ENCODE measurements at places on chromosomes 12 and 14.

DNA sequence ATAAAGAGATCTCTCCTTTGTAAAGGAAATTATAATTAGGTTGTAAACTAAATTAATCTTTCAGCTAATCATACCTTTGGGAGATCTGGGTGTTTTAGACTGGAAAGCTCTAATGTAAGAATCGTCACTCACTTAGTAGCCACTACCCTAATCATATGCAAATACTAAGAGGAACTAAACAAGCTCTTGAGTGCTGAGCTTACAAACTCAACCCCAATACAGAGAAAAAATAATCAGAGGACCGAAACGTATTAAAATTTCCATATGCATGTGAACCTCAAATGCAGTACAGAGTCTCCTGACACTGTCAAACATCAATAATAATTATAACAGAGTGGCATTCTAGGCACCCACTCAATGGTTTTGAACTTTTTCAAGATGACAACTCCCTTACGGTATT is 235.3 kb upstream of the FOXN3 start:
- DNase-seq: no peak

- peak; percentile 74 for DNase-seq
Observed at GRCh38 chr14:61321385-61322010, at the start of gene PRKCH. Gene PRKCH (plus strand): TSS chr14:61321579. CDS start chr14:61322102, 523 bp downstream.

DNA sequence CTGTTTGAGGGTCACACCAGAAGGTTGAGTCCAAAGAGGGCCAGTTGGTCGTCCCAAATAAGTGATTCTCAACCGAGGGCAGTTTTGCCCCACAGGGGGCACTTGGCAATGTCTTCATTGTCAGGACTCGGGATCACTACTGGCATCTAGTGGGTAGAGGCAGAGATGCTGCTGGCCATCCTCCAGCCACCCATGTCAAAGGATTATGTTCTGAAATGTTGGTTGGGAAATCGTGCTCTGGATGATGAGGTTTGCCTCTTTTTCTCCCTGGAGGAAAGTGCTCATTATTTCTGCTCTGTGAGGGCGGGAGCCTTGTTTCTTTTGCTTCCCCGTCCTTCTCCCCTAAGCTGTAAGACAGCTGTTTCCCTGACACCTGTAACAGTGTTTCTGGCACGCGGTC is 3.6 kb downstream of the ZNF839 start:
- no peak for DNase-seq

DNA sequence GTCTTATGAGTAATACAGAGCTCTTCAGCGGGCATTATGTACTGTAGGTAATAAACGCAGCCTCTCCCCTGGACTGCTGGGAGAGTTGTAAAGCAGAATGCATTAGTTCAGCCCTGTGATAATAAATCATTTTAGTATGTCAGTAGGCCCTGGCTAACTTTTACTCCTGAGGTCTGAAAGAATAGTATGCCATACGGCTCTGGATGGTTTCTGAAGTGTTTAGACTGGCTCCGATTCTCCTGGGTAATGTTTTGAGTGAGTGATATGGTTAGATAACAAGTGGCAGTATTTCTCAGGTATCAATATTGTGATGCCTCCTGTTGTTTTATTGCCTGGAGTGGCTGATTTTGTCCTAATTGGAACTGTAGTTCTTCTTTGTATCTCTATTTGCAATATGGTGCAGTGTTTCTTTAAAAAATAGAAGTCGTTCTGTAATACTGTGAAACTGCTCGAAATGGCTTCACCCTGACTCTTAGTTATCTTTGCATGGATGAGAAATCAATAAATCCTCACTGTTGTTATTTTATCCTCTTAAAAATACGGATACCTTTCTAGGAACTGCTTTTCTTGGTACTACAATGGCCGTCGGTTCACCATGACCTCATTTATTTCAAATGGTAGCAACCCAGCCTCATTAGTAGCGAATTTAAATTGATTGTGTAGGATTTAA is 100.2 kb downstream of the PDZRN4 start:
- DNase-seq: no peak

DNA sequence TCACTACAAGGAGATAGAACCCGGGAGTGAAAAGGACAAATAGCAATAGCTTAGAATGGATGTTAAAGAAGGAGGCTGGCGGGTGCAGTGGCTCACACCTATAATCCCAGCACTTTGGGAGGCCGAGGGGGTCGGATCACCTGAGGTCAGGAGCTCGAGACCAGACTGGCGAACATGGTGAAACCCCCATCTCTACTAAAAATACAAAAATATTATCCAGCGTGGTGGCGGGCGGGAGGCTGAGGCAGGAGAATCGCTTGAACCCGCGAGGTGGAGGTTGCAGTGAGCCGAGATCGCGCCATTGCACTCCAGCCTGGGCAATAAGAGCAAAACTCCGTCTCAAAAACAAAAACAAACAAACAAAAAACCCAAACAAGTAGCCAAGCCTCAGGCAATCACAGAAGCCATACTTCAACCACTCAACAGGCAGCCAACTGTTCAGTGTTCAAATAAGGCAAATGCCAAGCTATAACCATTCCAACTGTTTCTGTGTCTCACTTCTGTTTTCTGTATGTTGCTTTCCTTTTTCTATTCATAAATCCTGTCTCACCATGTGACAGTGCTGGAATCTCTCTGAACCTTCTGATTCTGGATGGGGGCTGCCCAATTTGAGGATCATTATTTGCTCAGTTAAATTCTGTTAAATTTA is 3.9 kb upstream of the SPTLC2 start:
- DNase-seq: no peak

DNA sequence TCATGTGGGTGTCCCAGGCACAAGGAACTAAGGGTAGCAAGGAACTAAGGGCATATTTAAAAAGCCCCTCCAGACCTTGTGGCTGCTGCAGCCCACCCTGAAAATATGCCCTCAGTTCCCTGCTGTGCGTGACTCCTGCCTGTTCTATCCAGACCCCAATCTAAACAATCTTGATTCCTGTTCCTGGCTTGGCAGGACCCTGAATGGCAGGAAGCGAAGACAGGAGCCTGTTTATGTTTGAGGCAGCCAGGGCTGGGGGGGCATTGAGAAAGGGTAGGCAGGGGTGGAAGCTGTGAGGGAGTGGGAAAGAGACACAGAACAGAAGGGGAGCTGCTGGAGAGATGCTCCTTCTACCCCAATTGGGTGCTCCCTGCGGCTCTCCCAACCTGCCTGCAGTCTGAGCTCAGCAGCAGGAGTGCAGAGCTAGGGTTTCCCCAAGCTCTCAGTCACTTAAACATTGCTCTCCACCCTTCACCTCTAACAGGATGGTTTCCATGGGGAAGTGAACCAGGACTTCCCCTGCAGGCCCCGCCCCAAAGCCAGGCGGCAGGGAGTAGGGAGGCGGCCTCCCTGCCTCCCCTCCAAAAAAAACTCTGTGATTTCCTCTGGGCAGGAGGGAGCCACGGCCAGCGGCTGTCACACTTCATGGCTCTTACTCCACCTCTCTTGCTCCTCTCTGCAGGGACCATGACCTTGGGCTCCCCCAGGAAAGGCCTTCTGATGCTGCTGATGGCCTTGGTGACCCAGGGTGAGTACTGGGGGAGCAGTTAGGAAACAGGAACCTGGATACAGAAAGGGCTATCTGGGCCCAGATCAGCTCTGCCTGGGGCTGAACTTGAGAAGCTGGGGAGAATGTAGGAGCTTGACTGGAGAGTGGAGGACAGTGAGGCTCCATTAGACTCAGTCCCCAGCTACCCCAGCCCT is 4.7 kb downstream of the ACVRL1 start:
- no peak for DNase-seq

GRCh38 chr12:54409267-54409666 is 9.8 kb downstream of the ITGA5 start:
- no peak for DNase-seq

- DNase-seq: no peak
Observed at GRCh38 chr12:112191840-112192321, 66.5 kb downstream of the TRAFD1 start.

DNA sequence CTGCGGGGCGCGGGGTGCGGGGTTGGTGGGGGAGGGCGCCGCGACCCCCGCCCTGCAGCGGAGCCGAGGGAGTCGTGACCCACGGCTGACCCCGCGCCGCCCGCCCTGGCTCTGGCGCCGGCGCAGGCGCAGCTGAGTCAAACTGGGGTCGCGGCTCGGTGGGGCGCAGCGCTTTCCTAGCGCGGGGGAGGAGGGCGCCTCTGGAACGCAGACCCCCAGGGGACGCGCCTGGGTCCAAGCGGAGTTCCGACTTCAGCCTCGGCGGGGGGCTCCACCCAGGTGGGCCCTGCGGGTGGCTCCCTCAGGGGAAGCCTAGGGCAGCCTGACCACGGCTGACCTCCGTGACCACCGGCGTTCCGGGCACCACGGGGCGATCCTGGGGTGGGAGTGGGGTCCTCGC is 467 bp upstream of the ANHX start:
- no peak for DNase-seq

- DNase-seq: no peak
Observed at GRCh38 chr12:91743280-91743679, 402.4 kb downstream of the BTG1 start.

DNA sequence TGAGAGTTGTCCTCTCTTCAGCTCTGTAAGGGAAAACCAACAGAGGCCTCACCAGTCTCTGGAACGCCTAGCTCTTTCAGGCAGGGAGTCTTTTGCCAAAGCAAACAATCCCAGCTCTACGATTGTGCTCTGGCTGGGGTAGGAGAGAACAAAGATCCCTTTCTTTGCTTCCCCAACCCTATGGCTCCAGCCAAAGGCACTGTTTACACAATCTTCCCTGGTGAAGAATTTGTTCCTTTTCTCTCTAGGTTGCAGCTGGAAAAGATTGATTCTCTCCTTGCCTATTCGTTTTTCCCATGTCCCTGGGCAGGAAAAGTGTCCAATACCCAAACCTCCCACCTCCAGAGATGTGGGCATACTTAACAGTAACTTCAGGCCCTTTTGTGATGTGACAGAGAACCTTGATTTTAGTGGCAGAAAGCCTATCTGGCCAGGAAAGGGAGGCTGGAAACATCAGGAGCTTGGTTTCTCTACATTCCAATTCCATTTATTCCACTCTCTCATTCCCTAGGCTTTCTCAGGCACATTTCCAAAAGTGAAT is 16.8 kb downstream of the ATP5MC2 start:
- DNase-seq: no peak

- DNase-seq: no peak
Observed at GRCh38 chr12:666766-667308, 3.6 kb upstream of the NINJ2 start.

- no peak for DNase-seq
Observed at GRCh38 chr14:68492381-68493151, 300.3 kb downstream of the ZFP36L1 start.

GRCh38 chr12:132407451-132407961 is 78.1 kb upstream of the GALNT9 start:
- no peak for DNase-seq

- no peak for DNase-seq
Observed at GRCh38 chr12:40378691-40379090, 153.9 kb downstream of the LRRK2 start.

DNA sequence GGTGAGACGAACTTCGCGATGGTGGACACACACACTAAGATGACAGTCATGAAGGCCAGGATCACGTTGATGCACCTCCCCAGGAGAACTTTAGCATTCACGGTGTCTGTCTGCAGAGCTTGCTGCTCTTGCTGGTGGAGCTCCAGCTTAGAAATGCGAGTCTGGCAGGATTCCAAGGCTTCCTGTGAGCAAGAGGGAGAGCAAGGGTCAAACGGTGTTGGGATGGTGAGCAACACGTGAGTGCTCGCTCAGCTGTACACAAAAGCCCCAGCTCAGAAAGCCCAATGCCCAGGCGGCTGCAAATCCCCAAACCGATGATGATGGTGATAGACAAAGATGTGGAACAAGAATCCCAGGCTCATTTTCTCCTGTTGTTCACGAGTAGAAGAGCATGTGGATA is 78.8 kb downstream of the TMCC3 start:
- no peak for DNase-seq

- no peak for DNase-seq
Observed at GRCh38 chr12:14249368-14249767, 116.1 kb upstream of the ATF7IP start.

GRCh38 chr14:97848317-97848980 is 1051.3 kb downstream of the VRK1 start:
- DNase-seq: no peak

GRCh38 chr12:84803661-84804060 is 108.9 kb downstream of the SLC6A15 start:
- DNase-seq: no peak

DNA sequence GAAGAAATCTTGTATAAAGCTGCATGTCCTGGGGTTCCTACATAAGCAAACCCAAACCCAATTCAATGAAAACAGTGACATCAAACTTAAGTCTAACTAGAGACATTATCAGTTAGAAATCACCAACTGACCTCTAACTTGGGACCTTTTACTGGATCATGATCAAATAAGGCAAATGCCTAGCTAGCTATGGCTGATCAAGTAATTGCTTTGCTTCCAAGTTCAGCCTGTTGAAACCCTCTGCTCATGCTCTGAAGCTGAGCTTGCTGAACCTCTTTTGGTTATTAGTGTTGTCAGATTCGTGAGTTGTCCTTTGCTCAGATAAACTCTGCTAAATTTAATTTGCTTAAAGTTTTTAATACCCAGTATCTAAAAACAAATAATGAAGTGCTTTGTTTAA is 28.9 kb downstream of the ZDHHC17 start:
- no peak for DNase-seq

DNA sequence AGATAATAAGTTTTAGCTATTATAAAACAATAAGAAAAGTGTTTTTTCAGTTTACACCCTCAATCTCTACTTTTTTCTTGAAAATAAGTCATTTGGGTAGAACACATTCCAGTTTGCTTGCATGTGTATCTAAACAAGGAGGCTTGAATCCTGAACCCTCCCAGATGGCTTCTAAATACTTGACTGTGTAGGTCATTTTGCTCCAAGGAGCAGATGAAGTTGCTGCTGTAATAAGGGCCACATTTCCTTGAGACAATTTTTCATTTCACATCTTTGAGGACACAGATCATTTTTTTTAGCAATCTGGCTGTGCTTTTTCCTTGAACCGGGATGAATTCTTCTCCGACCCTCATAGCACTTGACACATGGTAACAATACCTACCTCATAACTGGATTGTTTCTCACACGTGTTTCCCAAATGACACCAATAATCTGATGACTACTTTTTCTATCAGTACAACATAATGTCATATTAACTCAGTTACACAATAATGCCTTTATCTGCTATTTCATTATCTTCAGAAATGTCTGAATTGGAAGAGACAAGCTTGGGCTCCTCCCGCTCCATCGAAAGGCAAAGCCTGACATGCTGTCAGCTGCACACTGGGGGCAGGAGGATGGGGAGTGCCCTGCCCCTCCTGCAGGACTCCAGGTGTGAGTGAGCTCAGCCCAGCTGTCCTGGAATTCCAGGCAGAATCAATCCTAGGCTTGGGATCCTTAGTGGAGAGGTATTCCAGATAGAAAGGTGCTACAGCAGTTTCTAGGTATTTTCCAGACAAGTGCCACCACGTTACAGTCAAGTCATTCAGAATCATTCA is 30.9 kb downstream of the GPHB5 start:
- DNase-seq: no peak

Data from CD8-positive, alpha-beta T cell (primary cell).